ENCODE measurements at places on chromosomes 4 and X.
A peak's percentile ranks its signal among the peaks of the same experiment; 100 is the strongest.

DNA sequence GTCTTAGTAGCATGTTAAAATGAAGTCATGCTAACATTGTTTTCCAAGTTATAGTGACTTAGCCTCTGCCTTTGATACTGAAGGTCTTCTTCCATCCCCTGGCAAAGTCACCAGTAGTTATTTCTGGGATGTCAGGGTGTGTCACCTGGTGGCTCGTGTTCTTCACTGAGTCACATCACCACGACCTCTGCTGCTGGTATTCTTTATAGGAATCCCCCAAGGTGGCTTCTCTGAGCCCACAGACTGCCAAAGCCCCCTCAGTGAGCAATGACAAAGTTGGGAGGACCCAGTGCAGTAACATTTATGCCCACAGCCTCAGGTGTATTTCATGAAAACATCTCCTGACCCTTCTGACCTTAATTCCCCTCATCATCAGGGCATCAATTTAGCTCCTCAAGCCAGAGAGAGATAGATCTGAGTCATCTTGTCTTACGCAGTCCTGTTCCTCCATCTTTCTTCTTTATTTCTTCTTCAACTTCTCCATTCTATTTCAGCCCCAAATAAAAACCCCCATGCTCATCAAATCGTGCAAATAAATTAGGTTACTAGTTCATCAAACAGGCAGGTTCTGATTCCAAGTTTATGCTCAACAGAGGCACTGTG is 29.3 kb upstream of the GPRIN3 start:
- no peak for DNase-seq

DNA sequence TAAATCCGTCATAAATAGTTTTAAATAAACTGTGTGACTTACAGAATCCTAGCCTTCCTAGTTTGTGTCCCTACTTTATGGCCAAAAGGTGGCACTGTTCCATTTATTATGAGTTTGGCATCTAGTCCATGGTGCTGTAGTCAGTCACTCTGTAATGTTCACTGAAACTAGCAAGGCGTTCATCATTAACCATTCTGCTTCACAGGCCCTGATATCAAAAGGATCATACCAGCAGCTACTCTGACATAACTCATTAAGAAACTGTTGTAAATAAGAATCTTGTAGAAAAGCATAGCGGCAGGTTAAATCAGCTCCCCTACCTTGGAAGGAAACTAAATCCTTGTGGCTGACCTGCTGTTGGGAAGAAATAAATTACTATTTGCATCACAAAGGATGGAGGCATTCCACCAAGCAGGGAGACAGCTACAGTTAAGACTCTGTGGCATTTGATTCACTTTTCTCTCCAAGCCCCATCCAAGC is 919.6 kb upstream of the DIAPH2 start:
- DNase-seq = peak; percentile 47

DNA sequence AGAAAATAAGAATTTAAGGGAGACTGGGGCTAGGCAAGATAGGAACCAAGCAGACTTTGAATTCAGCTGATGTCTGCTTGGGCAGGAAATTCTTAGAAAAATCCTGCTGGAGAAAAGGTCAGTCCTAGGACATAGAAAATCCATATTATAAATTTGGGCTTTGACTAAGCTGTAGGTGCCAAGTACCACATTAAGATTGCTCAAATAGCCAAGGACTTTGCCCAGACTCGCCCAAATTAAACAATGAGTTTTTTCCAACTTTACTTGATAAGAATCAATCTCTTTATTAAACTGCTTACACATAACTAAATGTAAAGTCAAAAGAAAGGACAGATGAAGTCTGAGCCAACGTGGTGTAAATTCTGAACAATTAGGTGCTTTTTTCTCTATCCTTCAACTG is 95.4 kb downstream of the FUNDC1 start:
- DNase-seq = no peak

- no peak for DNase-seq
Observed at GRCh38 chrX:49277535-49277830, 7.9 kb downstream of the PPP1R3F start.

- DNase-seq = no peak
Observed at GRCh38 chrX:121457096-121457495, 409.7 kb downstream of the GLUD2 start.

DNA sequence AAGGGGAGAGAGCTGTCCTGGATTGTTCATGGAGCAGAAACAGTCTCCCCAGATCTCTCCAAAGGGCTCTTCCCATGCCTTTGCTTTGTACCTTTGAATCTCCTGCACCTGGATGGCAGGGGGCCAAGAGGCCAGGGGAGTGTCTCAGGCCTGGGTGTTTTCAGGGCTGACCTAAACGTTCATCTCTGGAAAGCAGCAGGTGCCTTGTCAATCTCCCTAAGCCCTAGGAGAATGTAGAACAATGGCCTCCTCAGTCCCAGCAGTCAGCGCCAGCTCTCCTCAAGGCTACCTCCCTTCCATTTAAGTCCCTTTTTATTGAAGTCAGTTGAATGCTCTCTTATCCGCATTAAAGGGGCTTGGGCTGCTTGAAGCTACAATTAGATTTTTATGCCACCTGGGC is 31.2 kb upstream of the NSUN7 start:
- no peak for DNase-seq

GRCh38 chrX:136635235-136635634 is 12.7 kb upstream of the CD40LG start:
- no peak for DNase-seq

DNA sequence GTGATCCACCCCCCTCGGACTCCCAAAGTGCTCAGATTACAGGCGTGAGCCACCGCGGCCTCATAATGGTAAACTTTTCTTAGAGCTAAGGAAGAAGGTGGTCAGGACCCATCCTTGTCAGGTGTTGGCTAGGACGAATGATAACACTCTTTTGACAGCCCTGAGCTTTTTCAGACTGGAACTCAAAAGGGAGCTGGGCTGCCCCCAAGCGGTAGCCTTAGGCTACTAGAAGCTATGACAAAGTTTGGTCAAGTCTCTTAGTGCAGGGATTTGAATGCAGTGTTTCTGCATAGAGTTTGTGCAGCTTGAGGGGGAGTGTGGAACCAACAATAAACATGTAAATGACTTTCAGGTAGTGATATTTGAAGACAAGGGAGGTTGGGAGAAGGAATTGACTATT is 11.8 kb upstream of the HSD17B10 start:
- no peak for DNase-seq

DNA sequence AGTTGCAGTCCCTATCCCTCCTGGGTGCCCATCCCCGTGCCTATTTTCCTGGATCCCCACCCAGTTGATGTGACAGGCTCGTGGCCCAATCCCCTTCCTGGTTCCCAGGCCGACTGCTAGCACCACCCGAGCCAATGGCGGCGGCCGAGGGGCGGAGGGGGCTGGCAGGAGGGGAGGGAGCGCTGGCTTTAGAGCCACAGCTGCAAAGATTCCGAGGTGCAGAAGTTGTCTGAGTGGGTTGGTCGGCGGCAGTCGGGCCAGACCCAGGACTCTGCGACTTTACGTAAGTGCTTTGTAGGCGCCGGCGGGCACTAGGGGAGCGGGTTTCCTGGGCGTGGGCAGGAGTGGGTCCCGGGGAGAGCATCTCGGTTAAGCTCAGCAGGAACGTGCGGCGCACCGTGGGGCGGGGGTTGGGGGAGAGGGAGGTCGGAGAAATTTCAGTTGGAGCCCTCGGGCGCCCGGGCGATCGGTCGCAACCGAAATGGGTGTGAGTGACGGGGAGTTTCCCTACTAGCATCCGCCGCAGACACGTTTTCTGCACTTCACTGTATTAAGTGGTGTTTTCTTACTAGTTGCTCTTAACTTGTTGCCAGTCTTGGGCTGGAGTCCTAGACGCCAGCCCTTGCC is at the start of gene PLS3:
Gene PLS3, plus strand, starts transcription at position 197 of the 627 bp plus-strand sequence. CDS start 49,077 bp downstream, outside the sequence.
- peak; percentile 80 for DNase-seq

DNA sequence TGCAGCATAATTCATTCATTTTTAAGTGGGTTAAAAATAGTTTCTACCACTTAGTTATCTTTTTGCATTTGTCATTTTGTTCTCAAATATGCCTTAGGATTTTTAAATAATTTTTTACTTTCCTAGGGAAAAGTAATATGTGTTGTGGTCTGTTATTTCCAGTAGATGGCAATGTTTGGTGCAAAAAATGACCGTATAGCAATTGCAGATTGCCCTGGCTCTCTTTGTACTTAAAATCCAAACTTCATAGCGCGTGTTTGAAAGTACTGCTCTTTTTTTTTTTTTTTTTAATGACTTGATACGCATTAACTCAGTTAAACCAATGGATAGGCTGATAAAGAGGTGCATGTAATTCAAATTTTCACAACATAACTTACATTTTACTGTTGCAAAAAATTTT is 74.4 kb upstream of the RBMX start:
- no peak for DNase-seq

- DNase-seq = no peak
Observed at GRCh38 chrX:101411984-101412383, 4.0 kb downstream of the HNRNPH2 start.

DNA sequence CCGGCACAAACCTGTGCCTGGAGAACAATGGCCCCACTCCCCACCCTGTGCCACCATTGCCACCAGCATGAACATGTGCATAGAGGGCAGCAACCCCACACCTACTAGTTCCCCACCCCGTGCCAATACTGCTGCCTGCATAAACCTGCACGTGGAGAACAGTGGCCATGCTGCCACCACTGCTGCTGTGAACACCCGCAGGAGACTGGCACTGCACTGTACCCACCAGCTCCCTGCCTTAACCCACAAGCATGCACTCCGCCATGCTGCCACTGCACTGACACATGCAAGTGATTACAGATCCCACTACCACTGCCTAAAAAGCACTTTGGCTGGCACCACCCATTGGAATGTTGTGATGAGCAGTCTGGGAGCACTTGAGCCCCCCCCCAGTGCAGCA is 77.3 kb downstream of the NAA11 start:
- no peak for DNase-seq

DNA sequence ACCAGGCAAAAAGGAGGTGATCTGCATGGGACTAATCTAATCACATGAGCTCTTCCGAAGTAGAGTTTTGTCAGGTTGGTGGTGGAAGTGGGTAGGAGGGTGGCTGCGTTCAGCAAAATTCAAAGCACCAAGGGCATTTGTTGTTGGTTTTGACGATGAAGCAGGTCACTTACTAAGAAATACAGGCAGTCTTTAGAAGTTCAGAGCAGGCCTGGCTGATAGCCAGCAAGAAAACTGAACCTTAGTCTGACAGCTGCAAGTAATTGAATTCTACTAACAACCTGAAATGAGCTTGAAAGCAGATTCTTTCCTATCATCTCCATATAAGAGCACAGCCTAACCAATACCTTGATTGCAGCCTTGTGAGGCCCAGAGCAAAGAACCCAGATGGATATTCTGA is 505.8 kb downstream of the KLHL13 start:
- no peak for DNase-seq

DNA sequence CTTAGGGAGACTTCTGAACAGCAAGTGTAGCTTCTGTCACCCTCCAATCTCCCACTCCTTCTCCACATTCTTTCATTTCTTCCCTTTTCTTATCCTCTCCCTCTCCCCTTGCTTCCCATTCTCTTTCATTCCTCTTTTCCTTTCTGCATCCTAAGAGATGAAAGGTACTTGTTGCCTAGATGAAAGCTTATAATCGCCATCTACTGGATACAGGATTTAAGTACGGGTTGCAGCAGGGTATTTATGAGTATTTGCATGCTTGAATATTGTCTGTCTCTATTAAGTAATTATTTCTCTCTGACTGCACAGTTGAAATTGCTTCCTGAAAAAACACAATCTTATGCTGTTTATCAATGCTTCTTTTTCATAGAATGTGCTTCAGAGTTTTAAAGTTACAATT is 174.0 kb upstream of the TENT5D start:
- DNase-seq = no peak

DNA sequence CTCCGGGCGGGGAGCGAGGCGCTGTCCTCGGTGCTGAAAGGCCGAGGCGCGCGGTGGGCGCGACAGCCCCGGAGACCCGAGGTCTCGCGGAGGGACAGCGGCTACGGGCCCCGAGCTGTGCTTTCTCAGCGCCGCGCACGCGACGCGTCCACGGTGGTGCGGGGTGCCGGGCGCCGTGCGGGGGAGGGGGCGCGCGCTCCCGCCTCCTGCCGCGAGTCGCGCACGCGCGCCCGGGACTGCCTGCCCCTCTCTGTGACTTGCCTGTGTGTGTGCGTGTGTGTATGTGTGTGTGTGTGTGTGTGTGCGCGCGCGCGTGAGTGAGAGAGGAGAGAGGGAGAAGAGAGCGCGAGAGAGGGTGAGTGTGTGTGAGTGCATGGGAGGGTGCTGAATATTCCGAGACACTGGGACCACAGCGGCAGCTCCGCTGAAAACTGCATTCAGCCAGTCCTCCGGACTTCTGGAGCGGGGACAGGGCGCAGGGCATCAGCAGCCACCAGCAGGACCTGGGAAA is at the start of gene GRIA2:
Gene GRIA2, plus strand, starts transcription at position 358 of the 511 bp plus-strand sequence. CDS start 315 bp downstream, outside the sequence.
- peak; percentile 80 for DNase-seq

DNA sequence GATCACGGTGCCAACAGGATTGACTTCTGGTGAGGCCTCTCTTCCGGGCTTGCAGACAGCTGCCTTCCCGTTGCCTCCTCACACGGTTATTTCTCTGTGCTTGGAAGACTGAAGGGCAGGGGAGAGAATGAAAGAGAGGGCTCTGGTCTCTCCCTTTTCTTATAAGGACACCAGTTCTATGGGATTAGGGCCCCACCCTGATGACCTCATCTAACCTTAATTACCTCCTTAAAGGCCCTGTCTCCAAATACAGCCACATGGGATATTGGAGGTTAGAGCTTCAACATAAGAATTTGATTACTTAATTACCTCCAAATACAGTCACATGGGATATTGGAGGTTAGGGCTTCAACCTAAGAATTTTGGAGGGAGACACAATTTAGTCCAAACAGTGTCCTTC is 46.5 kb downstream of the EVC start:
- DNase-seq = no peak

DNA sequence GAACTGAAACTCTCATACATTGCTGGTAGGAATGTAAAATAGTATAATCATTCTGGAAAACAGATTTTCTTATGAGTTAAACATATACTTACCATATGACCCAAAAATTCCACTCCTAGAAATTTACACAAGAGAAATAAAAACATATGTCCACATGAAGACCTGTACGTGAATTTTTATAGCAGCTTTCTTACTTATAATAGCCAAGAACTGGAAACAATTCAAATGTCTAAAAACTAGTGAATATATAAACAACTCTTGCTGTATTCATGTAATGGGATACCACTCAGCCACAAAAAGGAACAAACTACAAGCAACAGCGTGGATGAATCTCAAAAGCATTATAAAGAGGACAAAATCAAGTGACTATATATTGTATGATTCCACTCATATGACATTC is 27.5 kb downstream of the TMEM156 start:
- DNase-seq = no peak

DNA sequence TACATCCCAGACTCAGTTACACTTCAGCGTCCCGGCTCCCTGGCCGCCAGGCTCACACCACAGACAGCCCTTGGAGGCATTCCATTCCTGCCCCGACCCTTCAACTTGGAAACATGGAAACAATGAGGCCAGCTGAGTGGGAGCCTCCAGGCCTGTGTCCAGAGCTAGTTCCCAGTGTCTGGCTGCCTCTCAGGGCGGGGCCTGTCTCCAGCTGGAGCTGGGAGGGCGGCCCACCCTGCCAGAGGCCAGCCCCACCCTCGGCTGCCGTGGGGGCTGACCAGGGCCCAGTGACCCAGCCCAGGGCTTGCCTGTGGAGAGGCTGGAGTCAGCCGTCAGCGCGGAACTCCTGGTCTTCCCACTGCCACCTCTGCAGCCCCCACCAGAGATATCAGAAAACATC is 37.4 kb upstream of the SPON2 start:
- DNase-seq = peak; percentile 69

- DNase-seq = no peak
Observed at GRCh38 chrX:129318375-129318774, 204.9 kb downstream of the SMARCA1 start.
